ENCODE measurements at places on chromosomes 3 and 15.

DNA sequence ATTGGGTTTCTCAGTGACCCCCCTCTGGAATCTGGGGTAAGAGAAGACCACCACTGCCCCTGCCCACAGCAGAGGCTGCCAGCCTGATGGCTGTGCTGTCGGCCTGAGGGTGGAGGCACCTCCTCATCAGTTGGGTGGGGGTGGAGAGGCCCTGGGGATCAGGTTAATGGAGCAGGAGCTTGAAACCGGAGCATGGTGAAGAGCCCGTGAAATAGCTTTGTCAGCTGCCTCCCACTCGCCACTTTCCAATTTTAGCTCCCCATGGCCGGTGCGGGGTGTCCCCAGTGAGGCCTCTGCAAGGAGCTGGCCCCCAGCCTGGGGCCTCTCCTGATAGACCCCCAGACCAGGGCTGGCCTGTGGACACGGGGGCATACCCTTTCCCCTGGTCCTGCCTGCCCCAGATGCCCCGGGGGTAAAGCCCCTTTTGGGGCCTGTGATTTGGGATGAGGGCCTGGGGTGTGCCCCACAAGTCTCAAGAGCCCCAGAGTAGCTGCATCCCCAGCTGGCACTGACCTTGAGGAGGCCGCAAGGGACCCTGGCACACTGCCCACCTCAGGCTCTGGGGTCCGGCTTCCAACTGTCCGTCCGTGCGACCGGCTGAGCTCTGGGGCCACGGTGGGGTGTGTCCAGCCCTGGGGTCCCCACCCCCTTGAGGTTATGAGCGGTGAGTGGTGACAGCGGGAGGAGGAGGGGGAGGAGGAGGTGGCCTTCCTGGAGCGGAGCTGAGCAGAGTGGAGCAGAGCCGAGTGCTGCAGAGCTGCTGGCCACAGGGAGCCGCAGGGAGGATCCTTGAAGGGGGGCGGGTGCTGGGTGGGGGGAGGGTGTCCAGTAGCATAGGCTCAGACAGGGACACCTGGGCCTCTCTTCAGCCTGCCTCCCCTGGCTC is at the start of gene HHATL:
HHATL (minus strand) TSS at position 733 of the 886 bp plus-strand sequence. CDS start 1,972 bp downstream, outside the sequence.
- no peak for DNase-seq

DNA sequence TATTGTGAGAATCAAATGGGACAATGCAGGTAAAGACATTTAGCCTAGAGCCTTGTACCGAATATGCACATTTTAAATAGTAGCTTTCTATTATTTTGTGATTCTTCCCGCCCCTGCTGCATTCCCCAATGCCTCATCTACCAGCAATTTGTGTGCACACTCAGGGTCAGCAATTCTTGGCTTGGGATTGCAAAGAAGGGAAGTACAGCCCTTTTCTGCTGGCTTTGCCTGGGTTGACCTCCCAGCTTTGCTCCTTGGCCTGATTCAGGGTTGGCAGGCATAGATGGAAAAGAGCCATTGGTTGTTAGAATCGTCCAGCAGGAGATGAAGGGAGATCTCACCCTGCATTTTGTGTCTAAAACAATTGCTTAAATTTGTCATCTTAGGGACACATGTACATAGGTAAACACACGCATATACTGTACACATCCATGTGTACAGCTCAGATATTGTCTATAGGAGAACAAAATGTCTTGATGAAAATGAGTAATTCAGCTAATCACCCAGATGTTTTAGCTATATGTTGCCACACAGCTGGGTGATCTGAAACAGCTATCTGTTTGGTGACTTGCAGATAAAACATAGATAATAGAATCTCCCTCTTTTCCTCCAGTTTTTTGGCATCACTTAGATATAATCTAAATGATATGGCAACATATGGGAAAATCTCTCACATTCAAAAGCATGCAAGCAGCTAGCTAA is 340.9 kb upstream of the TBL1XR1 start:
- peak; percentile 87 for DNase-seq

- DNase-seq = no peak
These were observed 363.4 kb upstream of the C2CD4B start for GRCh38 chr15:62528505-62528904.

GRCh38 chr3:118165413-118165812 is 869.2 kb downstream of the IGSF11 start:
- no peak for DNase-seq

DNA sequence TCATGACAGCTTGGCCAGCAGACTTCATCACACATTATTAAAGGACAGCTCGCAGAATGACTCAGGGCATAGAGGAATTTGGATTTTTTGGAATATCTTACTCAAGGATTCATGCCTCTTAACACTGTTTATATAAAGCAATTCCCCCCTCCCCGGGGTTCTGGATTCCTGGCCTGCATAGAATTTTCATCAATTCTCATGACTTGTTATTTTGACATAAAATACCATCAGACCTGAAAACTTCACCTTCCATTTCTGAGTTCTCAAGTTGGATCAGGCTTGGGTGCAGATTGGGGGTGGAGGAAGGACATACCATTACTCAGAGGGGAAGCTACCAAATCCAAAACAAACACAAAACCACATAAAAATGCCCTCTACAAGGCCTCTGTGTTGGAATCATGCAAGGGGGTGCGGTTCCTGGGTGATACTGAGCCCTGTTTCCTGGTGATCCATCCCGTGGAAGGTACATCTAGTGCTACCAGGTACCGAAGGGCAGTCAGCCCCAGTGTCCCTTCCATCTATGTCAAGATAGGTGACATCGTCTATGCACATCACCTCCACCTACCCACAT is 95.3 kb downstream of the DAPK2 start:
- peak; percentile 78 for DNase-seq

DNA sequence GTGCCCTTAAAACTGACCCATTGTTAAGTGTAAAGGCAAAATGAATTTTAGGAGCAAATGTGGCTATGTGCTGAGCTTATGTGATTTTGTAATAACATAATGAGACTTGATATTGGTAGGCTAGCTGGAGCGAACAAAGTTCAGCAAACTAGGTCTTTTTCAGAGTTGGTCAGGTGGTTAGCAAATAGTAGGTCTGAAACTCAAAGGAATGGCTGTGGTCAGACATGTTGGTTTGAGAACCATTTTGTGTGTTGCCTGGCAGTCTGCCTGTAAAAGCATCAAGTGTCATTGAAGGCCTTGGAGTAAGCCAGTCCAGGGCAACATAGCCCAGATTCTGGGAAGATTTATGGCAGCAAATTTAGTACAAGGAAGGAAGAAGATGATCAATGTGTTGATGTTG is 16.4 kb downstream of the FBXO22 start:
- no peak for DNase-seq

- peak; percentile 25 for DNase-seq
These were observed 77.3 kb downstream of the WNT5A start for GRCh38 chr3:55409806-55410205.

- DNase-seq = no peak
These were observed 36.9 kb downstream of the AKAP13 start for GRCh38 chr15:85417276-85417675.

DNA sequence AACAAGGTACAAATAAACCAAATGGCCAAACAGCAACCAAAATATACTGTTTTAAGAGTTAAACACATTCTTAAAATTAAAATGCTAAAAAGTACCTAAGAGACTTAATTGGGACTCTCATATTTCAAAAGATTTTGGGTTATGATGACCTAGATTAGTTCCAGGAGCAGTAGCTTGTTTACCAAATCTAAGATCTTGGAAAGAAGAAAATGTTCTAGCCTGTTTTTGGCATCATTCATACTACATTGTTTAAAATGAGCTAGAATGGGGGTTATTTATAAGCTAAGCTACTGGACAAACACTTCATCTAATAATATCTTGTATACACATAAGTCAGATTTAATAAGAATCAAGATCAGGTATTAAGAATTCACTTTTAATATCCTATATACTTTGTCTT is 22.8 kb downstream of the ATOSA start:
- DNase-seq = no peak

- DNase-seq = peak; percentile 83
These were observed 56.9 kb downstream of the CYP19A1 start for GRCh38 chr15:51281368-51281967.

- DNase-seq = peak; percentile 83
These were observed 68.2 kb downstream of the RAB7A start for GRCh38 chr3:128794067-128794768.

- DNase-seq = no peak
These were observed 32.2 kb downstream of the ADGRG7 start for GRCh38 chr3:100641471-100642032.

GRCh38 chr3:109852283-109852682 is 514.9 kb upstream of the DPPA4 start:
- DNase-seq = no peak

DNA sequence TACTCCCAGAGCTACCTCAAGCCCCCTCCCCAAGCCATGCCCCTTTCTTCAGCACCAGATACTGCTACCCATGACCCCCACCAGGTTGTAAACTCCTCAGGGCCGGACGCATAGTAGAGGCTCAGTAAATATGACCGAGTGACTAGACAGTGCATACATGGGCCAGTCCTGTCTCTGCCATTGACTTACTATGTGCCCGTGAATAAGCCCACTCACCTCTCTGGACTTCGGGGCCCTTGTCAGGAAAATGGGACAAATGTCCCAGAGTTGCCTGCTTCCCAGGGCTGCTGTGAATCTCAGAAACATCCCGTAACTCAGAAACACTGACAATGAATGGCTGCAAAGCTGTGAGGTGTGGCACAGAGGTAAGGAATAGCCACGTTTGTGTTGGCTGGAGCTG is 48.2 kb upstream of the FGD5 start:
- DNase-seq = no peak

- no peak for DNase-seq
These were observed 64.7 kb upstream of the XCR1 start for GRCh38 chr3:46091741-46092701.

DNA sequence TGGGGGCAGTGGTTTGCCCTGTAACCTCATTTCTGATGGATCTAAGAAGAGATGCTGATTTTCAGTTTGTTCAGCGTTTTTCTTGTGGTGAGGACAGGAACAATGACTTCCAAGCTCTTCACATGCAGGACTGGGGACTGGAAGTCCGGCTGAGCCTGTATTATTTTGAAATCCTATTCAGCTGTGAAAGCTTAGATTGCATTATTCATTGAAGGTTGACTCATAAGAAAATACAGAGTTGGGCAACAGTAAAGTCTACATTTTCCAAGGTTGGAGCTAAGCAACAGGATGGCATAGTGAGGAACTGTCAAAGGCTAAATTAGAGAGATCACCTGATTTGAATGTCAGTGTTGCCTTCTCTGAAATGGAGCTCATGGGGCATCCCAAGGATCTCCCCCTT is 230.9 kb upstream of the FEZF2 start:
- peak; percentile 76 for DNase-seq

- DNase-seq = no peak
These were observed 176.6 kb downstream of the OSBPL10 start for GRCh38 chr3:31804251-31805051.

GRCh38 chr3:98598492-98598891 is 5.1 kb upstream of the CPOX start:
- DNase-seq = no peak

DNA sequence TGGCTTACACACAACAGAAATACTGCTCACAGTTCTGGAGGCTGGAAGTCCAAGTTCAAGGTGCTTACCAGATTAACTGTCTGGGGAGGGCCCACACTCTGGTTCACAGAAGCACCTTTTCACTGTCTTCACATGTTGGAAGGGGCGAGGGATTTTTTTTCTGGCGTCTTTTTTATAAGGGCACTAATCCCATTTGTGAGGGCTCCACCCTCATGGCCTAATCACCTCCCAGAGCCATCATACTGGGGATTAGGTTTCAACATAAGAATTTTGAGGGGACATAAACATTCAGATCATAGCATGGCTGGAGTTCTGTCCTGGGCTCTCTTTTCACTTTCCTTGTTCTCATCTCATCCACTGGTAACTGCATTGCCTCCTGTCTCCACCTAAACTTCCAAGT is 63.5 kb downstream of the IGF1R start:
- DNase-seq = no peak

DNA sequence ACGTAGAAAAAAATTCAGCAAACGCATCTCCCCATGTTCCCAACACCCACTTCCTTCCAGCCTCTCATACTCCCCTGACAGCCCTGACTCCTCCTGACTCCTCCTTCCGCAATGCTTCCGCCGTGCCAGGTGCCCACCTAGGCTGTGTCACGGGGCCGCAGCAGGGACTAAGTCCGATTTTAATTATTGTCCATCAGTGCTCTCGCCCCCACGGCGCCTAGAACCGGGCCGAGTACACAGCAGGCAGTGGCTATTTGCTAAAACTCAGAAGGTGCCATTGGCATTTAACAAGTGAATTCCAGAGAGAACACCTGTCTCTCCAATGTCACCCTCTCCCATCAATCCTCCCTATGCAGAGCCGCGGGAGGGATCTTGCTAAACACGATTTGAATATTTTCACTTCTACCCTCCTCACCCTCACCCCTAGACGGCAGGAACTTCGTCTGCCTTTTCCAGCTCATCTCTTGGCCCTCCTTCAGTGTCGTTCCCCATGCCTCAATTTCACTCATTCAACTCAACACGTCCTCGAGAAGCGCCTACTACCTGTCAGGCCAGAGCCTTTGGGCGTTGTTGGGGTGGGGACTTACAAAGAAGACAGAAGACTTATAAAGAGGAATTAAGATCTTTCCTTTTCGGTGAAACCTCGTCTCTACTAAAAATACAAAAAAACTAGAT is 11.5 kb upstream of the SHF start:
- DNase-seq = no peak

DNA sequence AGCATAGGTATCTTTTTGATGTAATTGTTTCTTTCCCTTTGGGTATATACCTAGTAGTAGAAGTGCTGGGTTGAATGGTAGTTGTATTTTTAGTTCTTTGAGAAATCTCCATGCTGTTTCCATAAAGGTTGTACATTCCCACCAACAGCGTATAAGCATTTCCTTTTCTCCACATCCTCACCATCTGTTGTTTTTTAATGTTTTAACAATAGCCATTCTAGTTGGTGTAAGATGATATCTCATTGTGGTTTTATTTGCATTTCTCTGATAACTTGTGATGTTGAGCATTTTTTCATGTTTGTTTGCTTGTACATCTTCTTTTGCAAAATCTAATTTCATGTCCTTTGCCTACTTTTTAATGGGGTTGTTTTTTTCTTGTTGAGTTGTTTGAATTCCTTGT is 80.0 kb upstream of the TMC3 start:
- DNase-seq = no peak

DNA sequence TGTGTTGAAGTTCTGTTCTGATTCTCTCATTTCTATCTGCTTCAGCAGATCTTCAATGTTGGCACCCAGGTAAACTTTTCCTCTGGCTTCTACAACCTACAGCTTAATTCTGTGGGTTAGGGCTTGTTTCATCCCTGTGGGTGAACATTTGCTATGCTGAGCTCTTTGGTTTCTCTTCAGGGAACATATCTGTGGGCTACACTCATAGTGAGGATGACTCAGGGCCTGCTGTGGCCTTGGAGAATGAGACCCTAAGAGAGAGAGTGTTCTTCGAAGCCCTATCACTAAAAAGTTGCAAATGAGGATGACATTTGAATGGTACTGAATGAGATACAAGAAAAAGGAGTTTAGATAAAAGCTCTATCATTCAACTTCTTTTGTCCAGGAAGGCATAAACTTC is 346.2 kb upstream of the CBLB start:
- DNase-seq = no peak

GRCh38 chr3:42728668-42729364 is 26.2 kb upstream of the HHATL start:
- no peak for DNase-seq
